Effector CD4-positive, alpha-beta T cell (primary cell): ENCODE measurements at places on chromosomes 13 and 19.

GRCh38 chr13:100755891-100756290 lies 81.3 kb upstream of the TMTC4 start:
- DNase-seq: no peak

DNA sequence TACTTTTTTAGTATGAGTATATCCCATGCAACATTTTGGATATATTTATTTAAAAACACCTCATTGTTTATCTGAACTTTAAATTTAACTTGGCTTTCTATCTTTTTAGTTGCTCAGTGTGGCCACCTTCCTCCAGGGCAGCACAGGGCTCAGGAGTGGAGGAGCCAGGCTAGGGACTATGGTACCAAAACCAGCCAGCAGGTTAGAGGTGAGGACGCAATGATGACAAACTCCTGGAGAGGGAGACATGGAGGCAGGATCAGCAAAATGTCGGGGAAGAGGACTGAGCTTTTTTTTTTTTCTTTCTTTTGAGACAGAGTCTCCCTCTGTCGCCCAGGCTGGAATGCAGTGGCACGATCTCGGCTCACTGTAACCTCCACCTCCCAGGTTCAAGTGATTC lies 29.6 kb upstream of the CALM3 start:
- no peak for DNase-seq

GRCh38 chr19:6890938-6891337 lies 3.6 kb downstream of the ADGRE1 start:
- no peak for DNase-seq

GRCh38 chr13:98584668-98585397 lies 7.9 kb upstream of the STK24 start:
- no peak for DNase-seq

- DNase-seq: no peak
Measured at GRCh38 chr13:95642028-95642621, 2.4 kb downstream of the DZIP1 start.

DNA sequence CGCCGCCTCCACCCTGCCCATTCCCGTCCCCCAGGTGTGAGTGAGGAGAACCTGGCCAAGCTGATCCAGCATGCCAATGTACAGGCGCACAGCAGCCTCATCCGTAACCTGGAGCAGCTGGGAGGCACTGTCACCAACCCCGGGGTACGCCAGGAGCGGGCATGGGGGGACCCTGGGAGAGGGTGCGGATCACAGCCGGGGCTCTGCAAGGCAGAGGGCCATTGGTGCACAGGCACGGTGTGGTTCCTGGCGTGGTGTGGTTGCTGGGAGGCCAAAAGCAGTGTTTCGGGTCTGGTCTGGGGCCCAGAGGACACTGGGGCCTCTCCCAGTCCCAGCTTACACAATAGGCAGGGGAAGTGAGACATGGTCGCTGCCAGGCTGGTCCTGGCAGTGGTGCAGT lies 8.3 kb downstream of the STXBP2 start:
- no peak for DNase-seq

DNA sequence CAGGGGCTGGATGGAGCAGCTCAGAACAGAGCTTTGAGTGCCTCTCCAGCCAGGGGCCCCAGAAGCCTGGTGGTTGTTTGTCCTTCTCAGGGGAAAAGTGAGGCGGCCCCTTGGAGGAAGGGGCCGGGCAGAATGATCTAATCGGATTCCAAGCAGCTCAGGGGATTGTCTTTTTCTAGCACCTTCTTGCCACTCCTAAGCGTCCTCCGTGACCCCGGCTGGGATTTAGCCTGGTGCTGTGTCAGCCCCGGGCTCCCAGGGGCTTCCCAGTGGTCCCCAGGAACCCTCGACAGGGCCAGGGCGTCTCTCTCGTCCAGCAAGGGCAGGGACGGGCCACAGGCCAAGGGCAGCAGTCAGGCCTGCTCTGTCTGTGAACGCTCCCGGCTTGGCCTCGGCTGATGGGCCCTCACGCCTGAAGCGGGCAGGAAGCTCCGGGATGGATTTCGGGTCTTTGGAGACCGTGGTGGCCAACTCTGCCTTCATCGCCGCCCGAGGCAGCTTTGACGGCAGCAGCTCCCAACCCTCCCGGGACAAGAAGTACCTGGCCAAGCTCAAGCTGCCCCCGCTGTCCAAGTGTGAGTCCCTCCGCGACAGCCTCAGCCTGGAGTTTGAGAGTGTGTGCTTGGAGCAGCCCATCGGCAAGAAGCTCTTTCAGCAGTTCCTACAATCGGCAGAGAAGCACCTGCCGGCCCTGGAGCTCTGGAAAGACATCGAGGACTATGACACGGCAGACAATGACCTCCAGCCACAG lies at the start of gene GRK1:
TSS of gene GRK1 (plus strand) at position 269 of the 751 bp plus-strand sequence. CDS start at position 437, 168 bp downstream.
- DNase-seq: no peak

DNA sequence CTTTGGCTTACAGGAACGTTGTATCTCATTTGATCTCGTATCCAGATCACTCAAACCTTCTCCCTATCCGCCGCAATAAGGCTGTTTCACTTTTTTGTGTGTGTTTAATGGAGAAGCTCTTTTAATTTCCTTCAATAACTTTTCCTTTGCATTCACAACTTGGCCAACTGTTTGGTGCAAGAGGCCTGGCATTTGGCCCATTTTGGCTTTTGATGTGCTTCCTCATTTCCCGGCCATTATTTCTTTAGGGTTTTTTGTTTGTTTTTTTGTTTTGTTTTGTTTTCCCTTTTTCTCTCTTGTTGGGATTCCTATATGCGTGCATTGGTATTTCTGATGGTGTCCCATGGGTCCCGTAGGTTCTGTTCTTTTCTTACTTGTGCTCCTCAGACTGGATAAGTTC lies 6.1 kb upstream of the UPF3A start:
- no peak for DNase-seq

DNA sequence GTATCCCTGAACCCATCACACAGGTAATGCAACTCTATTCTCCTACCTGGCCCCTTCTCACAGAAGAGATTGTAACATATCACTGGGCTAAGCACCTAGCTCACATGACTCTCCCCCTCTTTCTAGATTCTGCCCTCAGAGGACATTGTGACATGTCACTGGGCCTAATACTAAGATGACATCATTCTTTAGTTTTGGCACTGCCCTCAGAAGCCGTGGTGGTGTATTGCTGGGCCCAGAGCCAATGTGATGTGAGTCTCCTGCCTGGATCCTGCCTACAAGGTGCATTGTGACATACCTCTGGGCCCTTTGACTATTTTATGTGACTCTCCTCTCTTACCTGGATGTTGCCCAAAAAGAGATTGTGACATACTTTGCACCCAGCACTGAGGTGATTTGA lies 21.4 kb upstream of the ZNF730 start:
- DNase-seq: no peak

- DNase-seq: no peak
Measured at GRCh38 chr19:44807162-44807561, 1.7 kb upstream of the BCAM start.
